ENCODE measurements at places on chromosomes 16 and 17.

GRCh38 chr17:29368926-29369325 is 21.2 kb upstream of the TAOK1 start:
- DNase-seq: no peak

DNA sequence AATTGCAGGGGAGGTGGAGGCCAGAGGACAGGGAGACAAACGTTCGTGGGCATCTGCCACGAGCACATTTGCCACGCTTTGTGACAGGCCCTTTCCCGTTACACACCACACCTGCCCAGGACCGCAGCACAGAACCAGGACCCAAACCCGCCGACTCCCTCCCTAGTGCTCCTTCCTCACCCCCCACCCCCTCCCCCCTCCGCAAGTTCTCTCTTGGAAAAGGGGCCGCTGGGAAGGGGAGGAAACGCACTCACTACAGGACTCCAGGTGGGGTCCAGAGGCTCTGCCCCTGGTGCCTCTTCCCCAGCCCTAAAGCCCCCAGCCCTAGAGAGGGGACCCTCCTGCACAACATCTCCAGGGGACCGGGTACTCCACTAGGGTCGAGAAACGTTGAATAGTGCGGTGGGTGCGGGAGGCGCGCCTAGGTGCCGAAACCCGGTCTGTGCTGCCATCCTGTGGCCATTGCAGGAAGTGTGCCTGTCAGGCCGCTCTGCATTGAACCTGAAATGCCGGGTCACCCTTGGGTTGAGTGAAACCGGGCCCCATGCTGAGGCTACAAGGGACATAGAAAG is 21.9 kb upstream of the EIF1 start:
- DNase-seq: no peak

DNA sequence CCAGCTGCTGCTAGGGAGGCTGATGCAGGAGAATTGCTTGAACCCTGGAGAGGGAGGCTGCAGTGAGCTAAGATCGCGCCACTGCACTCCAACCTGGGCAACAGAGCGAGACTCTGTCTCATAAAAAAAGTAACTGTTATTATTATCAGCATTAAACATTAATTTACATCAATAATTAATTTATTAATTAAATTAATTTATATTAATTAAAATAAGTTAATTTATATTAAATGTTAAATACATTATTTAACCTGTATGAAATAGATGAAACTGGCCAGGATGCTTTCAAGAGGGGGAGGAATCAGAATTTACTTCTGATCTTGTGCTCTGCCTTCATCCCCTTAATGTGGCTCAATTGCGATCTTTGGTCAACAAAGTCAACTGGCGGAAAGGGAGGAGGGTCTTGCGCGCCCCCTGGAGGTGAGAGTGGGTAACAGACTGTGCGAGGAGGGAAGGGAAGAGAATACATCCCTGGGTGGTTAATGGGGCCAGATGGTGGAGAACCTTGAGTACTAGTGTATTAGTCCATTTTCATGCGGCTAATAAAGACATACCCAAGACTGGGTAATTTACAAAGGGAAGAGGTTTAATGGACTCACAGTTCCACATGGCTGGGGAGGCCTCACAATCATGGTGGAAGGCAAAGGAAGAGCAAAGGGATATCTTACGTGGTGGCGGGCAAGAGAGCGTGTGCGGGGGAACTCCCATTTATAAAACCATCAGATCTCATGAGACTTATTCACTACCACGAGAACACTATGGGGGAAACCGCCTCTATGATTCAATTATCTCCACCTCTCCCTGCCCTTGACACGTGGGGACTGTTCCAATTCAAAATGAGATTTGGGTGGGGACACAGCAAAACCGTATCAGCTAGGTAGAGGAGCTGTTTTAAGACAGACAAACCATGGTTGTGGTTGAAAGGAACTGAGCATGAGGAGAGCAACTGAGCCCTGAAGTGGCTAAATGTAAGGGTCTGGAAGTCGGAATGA is 15.7 kb upstream of the CPPED1 start:
- DNase-seq: no peak

DNA sequence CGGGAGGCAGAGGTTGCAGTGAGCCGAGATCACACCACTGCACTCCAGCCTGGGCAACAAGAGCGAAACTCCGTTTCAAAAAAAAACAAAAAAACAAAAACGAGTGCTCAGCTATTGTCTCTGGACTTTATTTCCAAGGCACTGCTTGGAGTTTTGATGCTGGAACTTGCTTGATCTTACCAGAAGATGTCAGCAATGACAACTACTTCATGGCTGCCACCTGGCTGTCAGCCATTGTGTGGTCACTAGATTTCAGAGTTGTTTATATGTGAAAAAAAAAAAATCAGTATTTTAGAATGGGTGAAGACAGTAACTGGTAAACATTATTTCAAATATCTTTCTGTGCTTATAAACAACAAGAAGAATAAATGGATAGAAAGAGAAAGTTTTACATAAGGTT is 26.3 kb upstream of the OR4D1 start:
- no peak for DNase-seq

- DNase-seq: no peak
These were observed 1.1 kb downstream of the KCTD11 start for GRCh38 chr17:7352910-7353635.

DNA sequence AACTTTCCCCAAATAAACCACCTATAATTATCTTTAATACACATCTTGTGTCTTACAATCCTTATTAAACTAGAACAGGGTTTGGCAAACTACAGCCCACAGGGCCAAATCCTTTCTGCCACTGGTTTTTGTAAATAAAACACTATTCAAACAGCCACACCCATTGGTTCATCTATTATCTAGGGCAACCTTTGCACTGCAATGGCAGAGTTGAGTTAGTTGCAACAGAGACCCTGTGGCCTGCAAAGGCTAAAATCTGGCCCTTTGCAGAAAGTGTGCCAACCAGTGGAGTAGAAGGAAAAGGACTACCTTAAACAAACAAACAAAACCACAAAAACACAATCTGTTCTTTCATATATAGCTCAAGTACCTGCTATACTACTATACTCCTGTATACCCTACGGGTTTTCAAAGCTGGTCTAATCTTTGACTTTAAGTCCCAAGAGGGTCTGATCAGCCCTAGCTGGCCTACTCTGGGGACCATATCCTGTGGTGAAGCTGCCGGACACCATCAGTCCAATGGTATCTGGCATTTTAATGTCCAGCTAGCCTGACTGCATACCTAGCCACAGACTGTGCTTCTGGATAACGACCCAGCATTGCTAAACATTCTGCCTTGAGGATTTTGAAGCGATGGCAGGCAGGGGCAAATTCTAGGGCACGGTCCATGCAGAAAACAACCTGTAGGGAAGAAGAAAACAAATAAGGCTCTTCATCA is 23.3 kb downstream of the CNP start:
- DNase-seq: no peak

DNA sequence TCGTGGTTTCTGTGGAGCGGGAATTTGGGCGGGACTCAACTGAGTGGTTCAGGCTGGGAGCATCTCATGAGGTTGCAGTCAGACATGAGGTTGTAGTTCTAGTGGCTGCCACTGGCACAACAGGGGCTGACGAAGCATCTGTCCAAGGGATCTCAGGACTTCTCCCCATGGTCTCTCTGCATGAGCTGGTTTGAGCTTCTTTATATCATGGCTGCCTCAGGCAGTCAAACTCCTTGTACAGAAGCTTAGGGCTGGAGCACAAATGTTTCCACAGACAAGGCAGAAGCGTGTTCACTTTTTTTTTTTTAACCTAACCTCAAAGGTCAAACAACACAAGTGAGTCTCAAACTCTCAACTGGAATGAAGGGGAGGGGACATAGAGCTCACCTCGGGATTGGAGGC is 243.3 kb downstream of the MSI2 start:
- DNase-seq: no peak

GRCh38 chr17:17366941-17367875 is 64.0 kb downstream of the NT5M start:
- no peak for DNase-seq

DNA sequence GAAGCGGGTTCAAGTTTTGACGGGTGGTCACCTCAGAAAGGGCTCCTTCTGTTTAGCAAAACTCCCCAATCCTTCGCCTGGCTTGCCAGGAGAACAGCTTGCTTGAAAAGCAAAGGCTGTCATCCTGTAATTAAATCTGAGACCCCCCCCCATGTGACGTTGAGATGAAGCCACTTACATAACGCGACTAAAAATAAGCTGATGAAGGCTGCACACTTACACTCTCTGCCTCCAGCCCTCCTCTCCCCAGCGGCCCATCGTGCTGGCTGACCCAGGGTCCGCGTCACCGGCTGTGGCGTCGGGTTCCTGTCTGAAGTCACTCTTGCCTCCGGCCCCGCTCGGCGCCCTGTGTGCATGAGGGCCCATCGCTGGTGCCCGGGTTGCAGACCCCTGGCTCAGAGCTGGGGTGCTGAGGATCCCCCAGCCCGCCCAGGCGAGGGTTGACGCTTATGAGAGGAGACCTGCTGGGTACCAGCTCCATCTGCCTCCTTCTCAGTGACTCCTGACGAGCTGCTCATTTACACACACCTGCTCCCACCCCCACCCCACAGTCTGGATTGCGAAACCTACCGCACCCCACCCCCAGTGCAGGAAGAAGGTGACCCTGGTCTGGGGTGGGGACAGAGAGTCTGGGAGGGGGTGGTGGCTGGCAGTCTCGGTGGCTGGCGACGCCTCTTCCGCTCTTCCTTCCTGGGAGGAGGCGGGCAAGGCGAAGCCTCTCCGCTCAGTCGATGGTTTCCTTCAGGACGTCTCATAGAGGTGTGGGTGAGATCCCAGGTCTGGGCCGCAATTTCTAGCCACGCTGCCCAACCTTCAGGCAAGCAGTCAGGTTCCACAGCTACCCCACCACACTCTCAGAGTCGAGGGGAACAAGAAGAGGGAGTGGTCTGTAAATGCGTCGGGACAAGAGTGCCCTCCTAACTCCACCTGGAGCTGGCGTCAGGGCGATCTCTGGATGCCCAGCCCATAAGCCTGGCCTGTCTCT is 3.1 kb upstream of the BAIAP2 start:
- DNase-seq: no peak

GRCh38 chr17:45143094-45143670 is 5.1 kb upstream of the HEXIM1 start:
- DNase-seq: no peak
